ENCODE measurements at places on chromosomes 3 and 15. TPM values are rescaled to one million over a fixed set of nuclear protein-coding genes. Genes with fewer than 3 reads are reported as not detected.

DNA sequence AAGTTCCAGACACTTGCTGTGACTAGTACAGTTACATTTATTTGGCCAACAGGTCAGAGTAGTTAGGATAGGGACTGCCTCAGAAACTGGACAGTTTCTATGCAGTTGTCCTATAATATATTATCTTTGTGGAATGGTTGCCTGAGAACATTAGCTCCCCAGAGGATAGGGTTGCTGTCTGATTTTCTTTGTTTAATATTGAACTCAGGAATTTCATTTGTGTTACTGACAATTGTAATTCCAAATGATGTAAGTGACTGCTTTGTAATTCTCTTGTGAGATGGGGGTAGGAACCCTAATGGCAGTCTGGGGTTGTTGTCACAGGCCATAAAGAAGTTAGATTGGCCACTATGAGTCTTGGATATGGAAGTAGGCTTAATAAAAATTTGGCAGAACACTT lies 2.2 kb downstream of the NXPE3 start:
- no peak for DNase-seq

GRCh38 chr3:4290272-4290893 lies 12.8 kb upstream of the SETMAR start:
- no peak for DNase-seq

- DNase-seq: no peak
Observed at GRCh38 chr3:40103829-40104228, 205.7 kb upstream of the EIF1B start.

GRCh38 chr15:71011503-71012155 lies 103.6 kb upstream of the THSD4 start:
- no peak for DNase-seq

DNA sequence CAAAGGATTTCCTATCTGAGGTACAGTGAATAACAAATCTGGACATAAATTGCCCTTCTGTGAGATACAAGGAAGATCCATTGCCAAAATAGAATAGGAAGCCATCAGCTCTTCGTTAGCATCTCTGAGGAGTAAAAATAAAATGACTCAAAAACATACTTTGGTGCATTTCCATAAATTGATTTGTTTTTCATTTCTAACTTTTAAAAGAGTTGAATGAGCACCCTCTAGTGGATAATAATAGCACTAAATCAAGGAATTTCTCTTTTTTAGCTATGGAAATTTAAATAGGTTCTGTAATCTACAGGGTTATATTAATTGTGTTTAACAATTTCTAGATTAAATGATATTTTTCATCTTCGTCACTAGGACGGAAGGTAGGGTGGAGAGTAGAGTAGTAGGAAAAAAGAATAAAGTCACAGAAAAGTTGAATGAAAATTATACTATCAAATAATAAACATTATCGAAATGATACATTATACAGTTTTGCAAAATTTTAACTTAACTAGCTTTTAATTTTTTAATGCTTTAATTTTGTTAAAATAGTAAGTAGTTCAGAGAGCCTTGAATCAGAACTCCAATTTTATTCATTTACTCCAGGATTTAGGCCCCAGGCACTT lies 6.4 kb downstream of the NSUN3 start:
- no peak for DNase-seq

DNA sequence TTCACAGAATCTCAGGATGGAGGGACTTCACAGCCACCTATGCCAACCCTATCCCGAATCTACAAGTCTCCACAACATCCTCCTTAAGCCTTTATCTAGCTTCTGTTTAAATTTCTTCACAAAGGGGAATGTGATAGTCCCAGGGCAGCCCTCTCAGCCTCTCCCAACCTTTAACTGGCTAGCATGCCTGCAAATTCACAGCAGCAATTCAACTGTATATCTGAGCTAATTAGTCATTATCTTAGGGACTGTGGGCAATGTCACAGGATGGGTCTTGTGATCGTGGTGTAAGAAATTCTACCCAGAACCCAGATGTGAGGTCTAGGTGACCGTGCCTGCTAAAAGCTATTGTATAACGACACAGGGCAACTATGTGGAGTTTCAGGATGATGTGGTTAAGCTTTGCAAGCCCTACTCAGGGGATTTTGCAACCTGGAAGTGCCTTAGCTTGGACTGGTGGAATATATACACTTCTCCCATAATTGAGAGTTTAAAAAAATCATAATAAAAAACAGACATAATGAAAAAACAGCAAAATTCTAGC lies 65.5 kb upstream of the FBN1 start:
- DNase-seq: no peak

GRCh38 chr3:39103324-39103693 lies 4.1 kb downstream of the GORASP1 start:
- DNase-seq: no peak

- no peak for DNase-seq
Observed at GRCh38 chr15:100650685-100651084, 48.3 kb downstream of the ASB7 start.

GRCh38 chr15:76336254-76337058 lies at the start of gene ISL2:
Gene ISL2 (plus strand): TSS chr15:76336773. CDS start chr15:76336884, 111 bp downstream.
- no peak for DNase-seq

DNA sequence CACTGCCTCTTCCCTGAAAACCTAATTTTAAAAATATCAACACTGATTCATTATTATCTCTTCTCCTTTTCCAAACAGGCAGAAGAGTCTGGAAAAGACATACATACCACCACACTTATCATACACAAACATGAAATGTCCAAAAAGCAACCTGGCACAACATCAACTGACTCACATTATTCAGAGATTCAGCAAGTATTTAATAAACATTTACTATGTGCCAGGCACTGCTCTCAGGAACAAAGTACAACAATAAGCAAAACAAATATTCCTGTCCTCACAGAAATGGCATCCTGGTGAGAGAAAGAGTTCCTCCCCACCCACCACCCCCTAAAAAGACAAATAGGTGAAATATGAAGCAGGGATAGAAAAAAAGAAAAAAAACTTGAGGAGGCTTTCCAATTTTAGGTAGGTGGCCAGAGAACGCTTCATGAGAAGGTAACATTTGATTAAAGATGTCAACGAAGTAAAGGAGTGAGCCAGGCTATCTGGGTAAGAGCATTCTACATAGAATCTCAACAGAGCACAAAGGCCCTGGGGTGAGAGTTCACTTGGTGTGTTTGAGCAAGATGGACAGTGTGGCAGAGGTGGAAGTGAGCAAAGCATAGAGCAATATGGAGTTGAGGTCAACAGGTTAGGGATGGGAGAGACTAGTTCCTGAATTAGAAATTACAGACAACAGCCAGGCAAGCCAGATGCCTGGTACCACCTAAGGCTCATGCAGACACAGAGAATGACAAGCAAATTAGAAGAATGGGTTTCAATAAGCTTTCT lies 141.7 kb downstream of the OSBPL10 start:
- DNase-seq: no peak

- no peak for DNase-seq
Observed at GRCh38 chr3:171354706-171355582, 105.3 kb downstream of the TNIK start.

DNA sequence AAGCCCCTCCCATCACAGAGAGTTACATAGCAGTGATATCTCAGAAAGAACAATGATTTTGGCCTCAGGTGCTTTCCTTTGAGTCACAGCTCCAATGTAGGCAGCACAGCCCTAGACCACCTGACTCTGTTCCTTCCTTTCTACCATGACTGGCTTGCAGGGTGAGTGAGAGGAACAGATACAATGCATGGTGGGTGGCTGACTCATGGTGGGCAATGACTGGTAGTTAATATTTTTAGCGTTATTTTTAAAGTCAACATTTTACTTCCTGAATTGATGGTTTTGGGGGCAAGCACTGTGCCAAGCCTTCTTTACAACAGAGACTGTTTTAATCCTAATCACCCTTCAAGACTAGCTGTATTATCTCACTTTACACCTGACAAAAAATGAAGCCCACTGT lies 32.8 kb upstream of the ST3GAL6 start:
- DNase-seq: no peak

DNA sequence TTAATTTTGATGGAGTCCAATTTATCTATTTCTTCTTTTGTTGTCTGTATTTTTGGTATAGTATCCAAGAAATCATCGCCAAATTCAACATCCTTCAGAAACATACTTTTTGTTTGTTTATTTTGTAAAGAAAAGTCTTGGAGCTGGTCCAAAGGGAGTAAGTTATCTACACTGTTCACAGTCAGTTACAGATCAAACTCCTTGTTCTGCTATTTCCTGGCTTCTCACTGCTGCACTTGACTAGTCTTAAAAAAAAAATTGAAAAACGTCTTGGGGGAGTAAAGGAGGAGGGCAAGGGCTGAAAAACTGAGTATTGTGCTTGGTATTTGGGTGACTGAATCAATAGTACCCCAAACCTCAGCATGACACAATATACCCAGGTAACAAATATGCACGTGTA lies 105.6 kb downstream of the NFKBIZ start:
- no peak for DNase-seq

- no peak for DNase-seq
Observed at GRCh38 chr15:96887730-96888129, 557.2 kb downstream of the NR2F2 start.

DNA sequence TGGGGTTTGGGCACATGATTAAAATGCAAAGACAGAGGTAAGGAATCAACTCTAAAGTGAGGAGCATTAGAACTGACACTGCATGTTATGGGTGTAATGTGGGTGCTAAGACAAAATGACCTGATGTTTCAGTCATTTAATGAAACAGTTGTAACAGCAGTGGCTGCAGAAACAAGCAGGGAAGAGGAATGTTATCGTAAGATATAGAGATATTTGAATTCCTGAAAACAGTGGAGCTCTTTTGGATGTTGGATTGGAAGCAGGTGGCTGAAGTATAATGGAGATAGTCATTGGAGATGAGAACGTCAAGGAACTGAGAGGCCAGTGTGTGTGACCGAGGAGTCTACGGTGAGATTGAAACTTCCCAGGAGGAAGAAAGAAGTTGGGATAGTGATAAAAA lies 1065.2 kb downstream of the ZPLD1 start:
- DNase-seq: no peak

DNA sequence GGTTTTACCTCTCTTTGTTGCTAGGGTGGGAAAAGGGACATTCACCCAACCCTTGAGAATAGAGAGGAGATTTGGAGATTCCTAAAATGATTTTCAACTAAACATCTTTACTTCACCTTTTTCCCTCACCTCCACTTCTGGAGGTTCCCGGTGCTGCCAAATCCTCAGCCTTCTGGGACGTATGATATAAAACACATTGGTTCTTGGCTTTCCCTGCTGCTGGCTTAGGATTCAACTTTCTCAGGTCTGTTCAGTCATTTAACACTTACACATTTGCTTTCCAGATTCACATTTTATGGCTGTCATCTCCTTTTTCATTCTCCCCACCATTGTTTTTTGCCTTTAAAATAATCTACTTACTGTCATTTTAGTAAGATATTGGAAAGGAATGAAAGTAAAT lies 106.6 kb downstream of the PIK3R4 start:
- DNase-seq: no peak

DNA sequence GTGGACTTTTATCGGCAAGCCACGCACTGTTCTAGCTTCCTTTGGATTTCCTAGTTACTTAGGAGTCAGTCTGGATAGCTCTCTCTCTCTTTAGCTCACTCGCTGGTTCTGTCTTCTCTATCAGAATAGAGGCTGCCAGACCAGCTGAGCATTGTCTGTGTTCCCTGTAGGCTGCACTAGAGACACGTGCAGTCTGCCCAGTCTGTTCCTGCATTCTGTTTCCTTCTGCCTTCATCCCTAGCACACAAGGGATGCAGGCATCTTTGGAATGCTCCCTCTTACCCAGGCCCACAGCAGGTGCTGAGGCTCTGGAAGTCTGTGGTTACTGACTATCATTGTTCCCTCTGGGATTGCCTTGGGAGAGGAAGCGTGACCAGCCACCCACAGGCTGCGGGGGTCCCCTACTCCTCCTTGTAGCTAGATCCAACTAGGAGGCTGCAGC lies 322.8 kb downstream of the ZNF621 start:
- DNase-seq: no peak

GRCh38 chr3:109224333-109224732 lies 87.8 kb downstream of the C3orf85 start:
- DNase-seq: no peak

- DNase-seq: no peak
Observed at GRCh38 chr3:112459750-112460149, 39.5 kb downstream of the BTLA start.

DNA sequence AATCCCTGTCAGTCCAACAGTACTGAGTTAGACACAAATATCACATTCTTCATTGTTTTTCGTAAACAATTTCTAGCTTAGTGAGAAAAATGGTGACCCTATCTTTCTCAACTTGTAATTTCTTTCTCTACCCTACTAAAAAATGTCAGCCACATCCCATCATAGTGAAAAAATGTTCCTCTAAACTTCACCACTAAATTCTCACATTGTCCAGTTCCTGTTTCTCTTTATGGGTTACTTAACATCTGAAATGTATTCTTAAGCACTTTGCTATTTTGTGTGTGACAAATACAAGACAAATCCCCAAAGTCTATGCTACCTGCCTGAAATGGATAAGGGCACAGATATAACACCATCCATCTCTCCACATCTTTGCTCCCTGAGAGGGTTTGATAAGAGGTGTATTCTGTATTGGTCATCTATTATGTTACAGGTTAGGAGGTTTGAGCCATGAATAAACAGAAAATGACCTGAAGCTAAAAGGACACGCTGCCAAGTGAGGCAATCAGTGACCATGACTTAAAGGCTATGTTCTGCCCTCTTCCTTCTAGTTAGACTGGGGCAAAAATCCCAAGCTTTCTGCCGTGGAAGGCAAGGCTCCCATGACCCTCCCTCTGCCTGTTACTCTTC lies 118.2 kb downstream of the GADL1 start:
- no peak for DNase-seq

DNA sequence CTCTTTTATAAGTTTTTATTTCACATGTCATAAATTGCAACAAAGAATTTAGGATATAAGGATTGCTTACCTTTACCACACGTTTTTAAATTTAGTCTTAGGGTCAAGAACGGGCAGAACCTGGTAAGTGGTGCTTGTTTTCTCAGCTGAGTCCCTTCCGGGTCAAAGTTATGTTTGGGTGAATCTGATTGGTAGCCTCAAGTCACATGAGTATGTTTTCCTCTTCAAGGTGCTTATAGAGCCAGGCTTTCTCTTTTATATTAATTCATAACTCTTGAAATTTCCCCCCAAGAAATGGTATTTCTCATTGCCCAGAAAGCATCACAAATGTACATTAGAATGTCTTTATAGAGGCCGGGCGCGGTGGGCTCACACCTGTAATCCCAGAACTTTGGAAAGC lies 415.7 kb upstream of the ROBO2 start:
- no peak for DNase-seq

The DUOX2 gene
- total RNA-seq: not detected

The GALNT15 gene
- 0.28 TPM for total RNA-seq

The GOLGA6L26 gene
- not detected for total RNA-seq

The GP5 gene
- not detected for total RNA-seq

The BFSP2 gene
- not detected for total RNA-seq

The ALPK3 gene
- 0.56 TPM for total RNA-seq

The APEH gene
- total RNA-seq: 69.8 TPM

The VEPH1 gene
- total RNA-seq: 4.3 TPM

The FRMD4B gene
- total RNA-seq: 10.6 TPM

The DGKG gene
- total RNA-seq: 1.7 TPM

The P2RY12 gene
- total RNA-seq: not detected

The RFT1 gene
- 13.9 TPM for total RNA-seq
